ENCODE measurements at places on chromosomes 1 and 21. TPM values are rescaled to one million over a fixed set of nuclear protein-coding genes. Genes with fewer than 3 reads are reported as not detected.

LYPD8 gene
- under 0.01 TPM for total RNA-seq

C1QA gene
- not detected for total RNA-seq

NEGR1 gene
- 13.8 TPM for total RNA-seq

ILDR2 gene
- 0.43 TPM for total RNA-seq

SLC45A1 gene
- total RNA-seq, result 1.9 TPM

CD1E gene
- total RNA-seq, result not detected

SLC30A2 gene
- not detected for total RNA-seq

DEPDC1 gene
- 12.6 TPM for total RNA-seq

C1orf167 gene
- total RNA-seq, result not detected

INSRR gene
- not detected for total RNA-seq

GBP7 gene
- total RNA-seq, result not detected

SELE gene
- total RNA-seq, result not detected

APCS gene
- not detected for total RNA-seq

B3GALT5 gene
- not detected for total RNA-seq

HES2 gene
- not detected for total RNA-seq

CD160 gene
- total RNA-seq, result under 0.01 TPM

RIPK4 gene
- not detected for total RNA-seq

OR14K1 gene
- total RNA-seq, result not detected

SH3D21 gene
- 3.9 TPM for total RNA-seq

TARBP1 gene
- total RNA-seq, result 20.3 TPM

VASH2 gene
- total RNA-seq, result 0.97 TPM

IQCC gene
- 0.86 TPM for total RNA-seq

SLC25A34 gene
- total RNA-seq, result under 0.01 TPM

OR2T2 gene
- not detected for total RNA-seq

NPHP4 gene
- total RNA-seq, result 6.5 TPM
